Stimulated activated naive CD4-positive, alpha-beta T cell treated with Interleukin-2 at 50 U/mL for 16 hours (primary cell): ENCODE measurements at places on chromosomes 4 and X.

- peak; percentile 27 for DNase-seq
These were observed 22.8 kb upstream of the PDE6B start for GRCh38 chr4:602559-602942.

GRCh38 chrX:110541266-110541665, 182.6 kb downstream of the RTL9 start:
- no peak for DNase-seq

GRCh38 chr4:124290678-124291077, 421.9 kb downstream of the ANKRD50 start:
- DNase-seq, result no peak

DNA sequence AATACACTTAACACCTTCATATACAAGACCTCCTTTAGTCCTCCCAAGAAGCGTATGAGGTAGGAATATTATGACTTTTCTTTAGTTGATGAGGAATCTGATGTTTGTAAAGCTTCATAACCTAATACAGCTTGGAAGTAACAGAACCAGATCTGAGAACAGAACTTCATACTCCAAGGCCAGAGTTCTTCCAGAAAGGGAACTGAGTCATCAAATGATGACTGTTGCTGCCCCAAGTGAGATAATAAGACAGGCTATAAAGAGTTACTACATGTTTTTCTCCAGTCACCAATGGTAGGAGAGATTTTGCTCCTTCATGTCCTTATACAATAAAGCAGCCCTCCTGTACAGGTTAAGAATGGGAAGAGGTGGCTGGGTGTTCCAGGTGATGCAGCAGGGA, 74.3 kb upstream of the ANXA3 start:
- no peak for DNase-seq

DNA sequence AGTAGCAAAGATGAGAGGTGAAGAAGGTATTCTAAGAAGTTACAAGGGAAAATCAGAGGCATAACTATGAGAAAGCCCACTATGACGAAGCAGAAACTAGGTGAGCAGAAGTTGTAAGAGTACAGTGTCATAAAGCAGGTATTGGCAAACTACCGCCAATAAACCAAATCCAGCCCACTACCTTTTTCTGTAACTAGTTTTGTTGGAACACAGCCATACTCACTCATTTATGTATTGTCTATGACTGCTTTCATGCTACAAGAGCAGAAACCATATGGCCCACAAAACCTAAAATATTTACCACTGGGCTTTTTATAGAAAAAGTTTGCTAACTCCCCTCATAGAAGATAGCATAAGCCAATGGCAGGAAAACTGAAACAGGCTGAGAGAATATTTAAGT, 31.8 kb upstream of the ZCCHC13 start:
- no peak for DNase-seq

GRCh38 chrX:30589146-30589888, 11.8 kb upstream of the TASL start:
- no peak for DNase-seq

- no peak for DNase-seq
These were observed 267.3 kb downstream of the BCOR start for GRCh38 chrX:39830414-39830813.

DNA sequence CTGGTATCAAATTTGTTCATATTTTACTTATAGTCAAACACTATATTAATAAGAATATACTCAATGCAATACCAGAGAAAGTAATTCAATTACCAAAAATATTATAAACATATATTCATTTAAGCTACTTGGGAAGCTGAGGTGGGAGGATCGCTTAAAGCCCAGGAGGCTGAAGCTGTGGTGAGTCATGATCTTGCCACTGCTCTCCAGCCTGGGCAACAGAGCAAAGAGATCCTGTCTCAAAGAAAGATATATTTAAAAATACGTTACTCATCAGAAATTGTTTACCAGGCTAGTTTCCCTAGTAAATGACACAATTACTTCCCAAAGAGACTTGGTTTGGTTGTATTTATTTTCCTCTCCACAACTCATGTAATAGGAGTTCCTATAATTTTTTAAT, 433.6 kb downstream of the GASK1B start:
- no peak for DNase-seq

- no peak for DNase-seq
These were observed 6.5 kb downstream of the SASH3 start for GRCh38 chrX:129786210-129786651.

DNA sequence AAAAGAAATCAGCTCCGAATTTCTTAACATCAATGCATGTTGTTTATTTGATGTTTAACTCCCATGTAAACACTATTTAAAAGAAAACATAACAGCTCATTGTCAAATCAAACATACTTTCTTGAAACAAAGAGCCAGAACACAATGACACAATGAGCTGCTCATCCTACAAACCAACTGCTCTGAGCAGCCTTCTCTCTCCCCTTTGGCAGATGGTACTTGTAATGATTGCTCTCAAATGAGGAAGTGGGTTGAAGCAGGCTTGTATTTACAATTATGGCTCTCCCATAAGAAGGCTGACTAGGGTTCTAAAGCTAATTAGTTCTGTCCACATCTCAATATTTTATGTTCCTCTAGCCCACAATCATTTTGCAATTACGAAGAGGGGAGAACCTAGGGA, 637.8 kb upstream of the ADGRL3 start:
- DNase-seq, result no peak

GRCh38 chrX:122945328-122945727, 238.8 kb upstream of the GRIA3 start:
- no peak for DNase-seq

DNA sequence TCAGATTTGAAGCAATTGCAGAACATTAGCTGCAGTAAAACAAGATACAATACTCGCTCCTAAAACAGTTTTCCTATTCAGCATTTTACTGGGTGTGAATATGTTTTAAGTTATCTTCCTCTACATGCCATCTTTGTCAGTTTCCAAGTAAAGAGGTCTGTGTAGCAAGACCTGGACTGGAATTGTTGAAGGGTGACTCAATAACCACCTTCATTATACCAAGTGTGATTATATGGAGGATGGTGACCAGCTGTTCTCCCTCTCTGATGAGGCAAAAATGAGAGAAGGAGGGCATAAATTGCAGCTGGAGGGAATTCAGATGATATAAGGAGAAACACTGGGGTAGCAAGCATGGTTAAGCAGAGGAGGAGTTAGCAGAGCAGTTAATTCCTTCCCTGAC, 922.1 kb upstream of the SLIT2 start:
- DNase-seq, result no peak

DNA sequence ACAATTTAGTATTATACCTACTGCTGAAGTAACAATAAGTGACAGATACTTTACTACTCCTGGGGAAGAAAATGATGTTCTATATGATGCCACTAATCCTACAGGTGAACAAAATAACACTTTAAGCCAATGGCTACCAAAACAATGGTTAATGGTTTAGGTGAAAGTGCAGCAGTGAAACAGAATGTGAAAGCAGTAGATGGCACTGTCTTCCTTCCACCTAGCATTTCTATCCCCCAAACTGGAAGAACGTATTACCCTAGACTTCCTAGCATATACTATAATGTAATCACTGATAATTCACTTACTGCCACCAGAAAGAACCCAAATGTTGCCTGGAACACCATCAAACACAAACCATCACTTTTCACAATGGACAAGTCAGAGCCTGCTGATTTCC, 18.9 kb upstream of the CABS1 start:
- no peak for DNase-seq

DNA sequence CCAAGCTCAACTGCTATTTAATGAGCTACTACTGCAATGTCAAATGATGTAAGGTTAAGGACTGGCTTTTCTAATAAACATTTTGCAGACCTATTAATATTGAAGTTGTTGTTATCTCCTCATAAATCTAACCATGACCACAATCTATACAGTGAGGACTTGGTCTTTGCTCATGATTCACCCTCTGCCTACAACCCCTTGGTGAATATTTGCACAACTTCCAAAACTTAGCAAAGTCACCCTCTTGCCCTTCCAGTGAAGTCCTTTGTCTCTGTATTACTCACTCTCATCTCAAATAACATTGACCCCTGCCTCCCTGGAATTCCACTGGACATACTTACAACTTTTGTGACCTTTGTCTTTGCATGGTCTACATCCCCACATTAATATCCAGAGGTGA, 204.5 kb downstream of the KCNIP4 start:
- DNase-seq, result no peak

- DNase-seq, result no peak
These were observed 22.2 kb upstream of the HSPA4L start for GRCh38 chr4:127759893-127760292.

- DNase-seq, result no peak
These were observed 28.0 kb downstream of the TBC1D19 start for GRCh38 chr4:26611885-26612284.

GRCh38 chr4:6042293-6043063, 24.2 kb upstream of the C4orf50 start:
- DNase-seq, result no peak

- no peak for DNase-seq
These were observed 75.2 kb downstream of the PAQR3 start for GRCh38 chr4:78863991-78864390.

GRCh38 chrX:25175743-25176142, 160.0 kb upstream of the ARX start:
- DNase-seq, result no peak

GRCh38 chr4:89939546-89939945, 44.9 kb downstream of the MMRN1 start:
- no peak for DNase-seq

DNA sequence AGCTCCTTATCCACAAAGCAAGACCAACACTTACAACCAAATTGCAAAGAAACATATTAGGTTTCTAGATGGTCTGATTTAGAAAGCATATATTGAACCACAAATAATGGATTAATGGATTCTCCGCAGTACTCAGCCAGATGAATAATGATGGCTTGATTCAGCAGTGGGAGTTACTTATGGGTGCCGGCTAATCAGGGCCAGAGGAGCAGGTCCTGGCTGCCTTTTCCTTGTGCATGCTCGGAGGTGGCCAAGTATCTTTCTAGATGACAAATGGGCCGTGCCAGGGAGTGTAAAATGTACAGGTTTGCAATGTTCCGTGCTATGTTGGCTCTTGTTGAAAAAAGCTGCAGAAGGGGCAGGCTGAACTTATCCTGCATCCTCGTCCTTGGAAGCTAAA, 70.2 kb downstream of the VCX3A start:
- DNase-seq, result no peak

DNA sequence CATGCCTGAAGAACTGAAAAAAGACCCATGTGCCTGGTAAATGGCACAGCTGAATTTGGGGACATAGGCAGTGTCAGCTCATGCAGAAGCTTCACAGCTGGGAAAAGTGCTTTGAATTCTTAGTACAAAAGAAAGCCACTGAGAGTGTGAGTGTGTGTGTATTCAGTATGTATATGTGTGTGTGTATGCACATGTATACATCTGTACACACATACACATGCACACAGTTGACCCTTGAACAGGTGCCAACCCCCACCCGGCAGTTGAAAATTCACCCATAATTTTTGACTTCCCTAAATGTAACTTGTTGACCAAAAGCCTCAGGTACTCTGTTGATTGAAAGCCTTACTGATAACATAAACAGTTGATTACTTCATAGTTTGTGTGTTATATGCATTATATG, 49.5 kb upstream of the ENPP6 start:
- DNase-seq, result no peak

DNA sequence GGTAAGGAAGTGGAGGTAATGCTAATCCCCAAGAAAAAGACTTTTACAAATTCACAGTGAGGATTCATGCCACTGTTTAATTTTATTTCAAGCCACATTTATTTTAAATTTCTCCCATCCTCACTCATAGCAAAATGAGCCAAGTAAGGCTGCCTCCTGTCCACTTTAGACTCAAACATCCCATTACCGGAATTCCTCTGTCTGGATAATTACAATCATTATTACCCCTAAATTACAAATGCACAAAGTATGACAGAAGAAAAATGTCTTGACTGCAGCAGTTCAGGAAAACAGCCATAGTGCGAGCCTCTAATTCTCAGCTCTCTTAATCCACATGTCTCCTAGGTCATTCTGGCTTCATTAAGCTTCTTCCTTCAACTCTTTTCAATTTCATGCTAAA, 57.0 kb downstream of the MAPK10 start:
- DNase-seq, result no peak

DNA sequence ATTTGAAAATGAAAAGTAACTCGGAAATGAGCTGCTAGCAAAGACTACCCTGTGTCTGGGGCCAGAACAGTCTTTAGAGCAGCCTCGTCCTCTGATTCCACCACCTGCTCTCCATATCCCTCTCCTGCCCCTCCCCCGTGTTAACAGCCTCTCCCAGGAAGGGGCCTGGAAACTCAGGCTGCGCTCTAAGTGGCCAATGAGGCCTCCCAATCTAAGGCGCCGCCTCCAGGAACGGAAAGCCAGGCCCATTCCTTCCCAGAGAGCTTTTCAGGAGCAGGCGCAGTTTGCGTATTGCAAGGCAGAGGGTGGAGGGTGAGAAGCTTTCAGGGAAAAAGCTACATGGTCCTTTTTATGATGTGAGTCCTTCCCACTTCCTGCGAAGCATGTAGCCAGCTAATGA, 31.2 kb downstream of the RS1 start:
- no peak for DNase-seq

DNA sequence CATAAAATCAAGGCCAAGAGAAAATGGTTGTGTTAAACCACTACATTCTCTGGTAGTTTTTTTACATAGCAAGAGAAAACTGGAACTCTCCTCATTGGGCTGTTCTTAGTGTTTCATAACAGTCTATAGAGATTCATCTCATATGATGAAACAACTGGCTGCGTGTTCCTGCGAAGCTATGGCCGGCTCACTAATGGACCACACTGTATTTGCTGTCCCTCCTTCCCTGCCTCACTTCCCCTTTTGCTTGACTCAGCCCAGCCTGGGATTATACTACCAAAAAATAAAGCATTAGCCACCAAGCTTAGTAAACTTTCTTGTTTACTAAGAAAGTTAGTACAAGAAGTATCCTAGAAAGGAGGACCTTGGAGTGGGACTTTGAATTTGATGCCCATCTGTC, 31.6 kb upstream of the LSM6 start:
- DNase-seq, result no peak
